Cortex of kidney (tissue), 1 donor: ENCODE measurements at places on chromosomes 13 and 19.

- no peak for DNase-seq
These were observed 59.8 kb downstream of the GGACT start for GRCh38 chr13:100528820-100529219.

DNA sequence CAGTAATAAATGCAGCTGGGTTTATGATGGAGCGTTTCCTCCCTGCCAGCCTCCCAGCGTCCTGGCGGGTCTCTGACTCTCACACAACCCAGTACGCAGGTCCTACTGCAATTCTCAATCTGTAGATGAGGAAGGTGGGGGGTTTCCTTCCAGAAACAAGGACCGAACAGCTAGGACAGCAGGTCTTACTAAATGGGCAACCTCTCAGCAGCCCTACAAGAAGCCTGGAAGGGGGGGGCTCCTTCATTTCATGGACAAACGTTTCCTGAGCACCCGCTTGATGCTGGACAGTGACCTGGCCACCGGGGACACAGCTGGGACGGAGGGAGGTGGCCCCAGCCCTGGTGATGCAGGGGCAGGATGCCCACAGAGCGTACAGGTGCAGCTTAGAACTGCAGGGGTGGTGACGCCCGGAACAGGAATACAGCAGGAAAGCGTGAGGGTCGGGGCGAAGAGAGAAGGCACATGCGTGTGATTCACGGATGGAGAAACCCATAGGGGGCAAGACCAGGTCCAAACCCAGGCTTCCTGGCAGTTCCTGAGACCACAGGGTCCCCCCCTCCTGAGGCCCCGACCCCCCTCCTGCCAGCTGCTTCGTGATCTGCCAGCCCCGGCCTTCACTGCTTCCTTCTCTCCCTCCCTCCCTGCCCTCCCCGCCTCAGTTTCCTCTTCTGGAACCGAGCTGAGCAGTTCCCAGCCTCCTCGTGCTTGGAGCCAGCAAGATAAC, 732 bp upstream of the C2CD4C start:
- no peak for DNase-seq

GRCh38 chr19:2962018-2962670, 15.2 kb upstream of the TLE6 start:
- DNase-seq: no peak

GRCh38 chr13:35140321-35140720, 198.3 kb downstream of the NBEA start:
- DNase-seq: no peak

DNA sequence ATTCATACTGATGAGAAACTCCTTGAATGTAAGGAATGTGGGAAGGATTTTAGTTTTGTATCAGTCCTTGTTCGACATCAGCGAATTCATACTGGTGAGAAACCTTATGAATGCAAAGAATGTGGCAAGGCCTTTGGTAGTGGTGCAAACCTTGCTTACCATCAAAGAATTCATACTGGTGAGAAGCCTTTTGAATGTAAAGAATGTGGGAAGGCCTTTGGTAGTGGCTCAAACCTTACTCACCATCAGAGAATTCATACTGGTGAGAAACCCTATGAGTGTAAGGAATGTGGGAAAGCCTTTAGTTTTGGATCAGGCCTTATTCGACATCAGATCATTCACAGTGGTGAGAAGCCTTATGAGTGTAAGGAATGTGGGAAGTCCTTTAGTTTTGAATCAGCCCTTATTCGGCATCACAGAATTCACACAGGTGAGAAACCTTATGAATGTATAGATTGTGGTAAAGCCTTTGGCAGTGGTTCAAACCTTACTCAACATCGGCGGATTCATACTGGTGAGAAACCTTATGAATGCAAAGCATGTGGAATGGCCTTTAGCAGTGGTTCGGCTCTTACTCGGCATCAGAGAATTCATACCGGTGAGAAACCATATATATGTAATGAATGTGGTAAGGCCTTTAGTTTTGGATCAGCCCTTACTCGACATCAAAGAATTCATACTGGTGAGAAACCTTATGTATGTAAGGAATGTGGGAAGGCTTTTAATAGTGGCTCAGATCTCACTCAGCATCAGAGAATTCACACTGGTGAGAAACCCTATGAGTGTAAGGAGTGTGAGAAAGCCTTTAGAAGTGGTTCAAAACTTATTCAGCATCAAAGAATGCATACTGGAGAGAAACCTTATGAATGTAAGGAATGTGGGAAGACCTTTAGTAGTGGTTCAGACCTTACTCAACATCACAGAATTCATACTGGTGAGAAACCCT, 26.6 kb downstream of the ZNF345 start:
- DNase-seq: no peak

GRCh38 chr13:112855859-112856258, 113.2 kb upstream of the MCF2L start:
- no peak for DNase-seq

DNA sequence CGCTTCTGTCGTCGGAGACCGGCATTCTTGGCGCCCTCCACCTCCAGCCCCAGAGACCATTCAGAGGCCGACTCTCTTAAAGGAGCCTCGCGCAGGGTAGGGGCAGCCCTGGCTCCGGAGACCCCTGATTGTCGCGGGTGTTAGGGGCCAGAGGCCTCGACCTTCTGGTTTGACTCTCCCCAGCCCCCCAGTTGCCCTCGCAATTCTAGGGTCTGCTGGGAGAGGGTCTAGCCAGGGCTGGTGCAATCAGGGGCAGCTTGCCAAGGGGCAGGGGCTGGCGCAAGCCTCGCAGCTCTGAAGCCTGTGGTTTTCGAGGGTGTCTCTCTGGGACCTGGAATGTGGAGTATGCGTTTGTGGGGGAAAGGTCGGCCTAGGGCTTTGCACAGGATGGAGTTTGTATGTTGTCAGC, 1.6 kb upstream of the SLC7A10 start:
- no peak for DNase-seq

DNA sequence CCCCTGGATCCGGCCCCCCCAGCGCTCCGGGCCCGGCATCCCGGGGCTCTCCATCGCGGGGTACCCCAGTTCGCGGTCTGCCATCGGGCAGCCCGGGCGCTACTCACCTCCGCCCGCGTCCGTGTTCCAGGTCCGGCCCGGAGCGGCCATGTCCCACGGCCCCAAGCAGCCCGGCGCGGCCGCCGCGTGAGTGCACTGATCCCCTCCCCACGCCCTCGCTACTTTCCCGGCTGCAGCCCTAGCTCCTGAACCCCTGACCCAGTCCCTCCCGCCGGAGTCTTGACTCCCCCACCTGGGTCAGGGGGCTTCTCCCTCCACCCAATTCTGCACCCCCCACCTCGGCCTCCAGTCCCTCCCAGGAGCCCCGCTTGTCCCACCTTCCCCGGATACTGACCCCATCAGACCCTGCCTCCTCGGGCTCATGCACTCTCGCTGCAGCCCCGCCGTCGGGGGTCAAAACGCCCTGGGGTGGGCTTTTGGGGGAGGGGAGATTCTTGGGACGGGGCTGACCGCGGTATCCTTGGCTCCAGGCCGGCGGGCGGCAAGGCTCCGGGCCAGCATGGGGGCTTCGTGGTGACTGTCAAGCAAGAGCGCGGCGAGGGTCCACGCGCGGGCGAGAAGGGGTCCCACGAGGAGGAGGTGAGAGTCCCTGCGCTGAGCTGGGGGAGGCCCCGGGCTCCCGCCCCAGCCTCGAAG, 566 bp downstream of the HMG20B start:
- no peak for DNase-seq

DNA sequence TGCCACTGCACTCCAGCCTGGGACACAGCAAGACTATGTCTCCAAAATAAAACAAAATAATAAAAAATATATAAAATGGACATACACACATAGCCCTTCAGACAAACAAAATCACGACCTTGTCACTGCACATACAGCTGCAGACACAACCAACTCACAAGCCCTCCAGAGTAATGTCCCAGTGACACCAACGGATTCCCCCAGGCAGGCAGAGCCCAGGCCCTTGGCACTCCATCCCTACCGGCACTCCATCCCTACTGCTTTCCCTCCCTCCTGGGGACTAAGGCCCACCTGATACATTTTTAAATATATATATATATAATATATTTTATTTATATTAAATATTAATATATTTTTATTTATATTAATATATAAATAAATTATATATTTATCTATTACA, 18.5 kb downstream of the ZNF101 start:
- no peak for DNase-seq
